ENCODE measurements at places on chromosomes 6 and 20.

GRCh38 chr20:58889334-58889760 lies 36.8 kb downstream of the GNAS start:
- DNase-seq, result no peak

DNA sequence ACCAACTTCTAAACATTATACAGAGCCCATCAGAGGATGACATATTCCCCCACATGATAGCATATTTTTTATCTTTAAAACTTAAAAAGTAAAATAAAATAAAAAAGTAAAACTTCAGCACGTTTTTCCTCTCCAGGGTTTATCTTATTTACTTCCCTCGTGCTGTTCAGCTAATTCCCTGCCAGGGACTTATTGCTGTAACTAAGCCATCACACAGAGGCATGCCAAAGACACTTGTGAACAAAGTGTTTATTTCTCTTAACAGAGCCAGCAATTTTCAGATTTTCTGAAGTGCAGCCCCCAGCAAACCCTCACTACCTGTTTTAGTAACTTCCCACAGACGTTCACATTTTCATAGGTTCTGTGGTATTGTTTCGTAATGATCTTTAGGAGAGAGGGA lies 293.8 kb downstream of the ZNF217 start:
- no peak for DNase-seq

GRCh38 chr20:23361119-23361475 lies 885 bp upstream of the GZF1 start:
- no peak for DNase-seq

DNA sequence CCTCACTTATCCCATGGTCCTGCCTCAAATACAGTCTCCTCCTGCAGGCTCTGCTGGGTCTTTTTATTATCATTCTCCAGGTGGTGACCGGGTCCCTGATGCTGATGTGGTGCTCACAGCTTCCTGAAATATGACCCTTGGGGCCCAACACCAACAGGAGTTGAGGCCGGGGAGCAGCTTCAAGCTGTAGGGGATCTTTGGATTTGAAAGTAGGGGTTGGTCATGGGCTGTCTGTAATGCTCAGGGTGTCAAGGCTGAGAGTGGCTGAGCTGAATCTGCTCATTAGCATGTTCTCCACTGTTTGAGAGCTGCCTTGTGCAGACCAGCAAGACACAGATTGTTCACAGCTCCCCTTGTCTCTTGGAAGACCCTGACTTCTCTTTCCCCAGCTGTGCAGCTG lies 35.5 kb downstream of the HLA-F start:
- no peak for DNase-seq

- no peak for DNase-seq
Observed at GRCh38 chr6:132742495-132742894, 15.2 kb downstream of the VNN2 start.

- no peak for DNase-seq
Observed at GRCh38 chr20:34559311-34560140, 1.0 kb downstream of the MAP1LC3A start.

DNA sequence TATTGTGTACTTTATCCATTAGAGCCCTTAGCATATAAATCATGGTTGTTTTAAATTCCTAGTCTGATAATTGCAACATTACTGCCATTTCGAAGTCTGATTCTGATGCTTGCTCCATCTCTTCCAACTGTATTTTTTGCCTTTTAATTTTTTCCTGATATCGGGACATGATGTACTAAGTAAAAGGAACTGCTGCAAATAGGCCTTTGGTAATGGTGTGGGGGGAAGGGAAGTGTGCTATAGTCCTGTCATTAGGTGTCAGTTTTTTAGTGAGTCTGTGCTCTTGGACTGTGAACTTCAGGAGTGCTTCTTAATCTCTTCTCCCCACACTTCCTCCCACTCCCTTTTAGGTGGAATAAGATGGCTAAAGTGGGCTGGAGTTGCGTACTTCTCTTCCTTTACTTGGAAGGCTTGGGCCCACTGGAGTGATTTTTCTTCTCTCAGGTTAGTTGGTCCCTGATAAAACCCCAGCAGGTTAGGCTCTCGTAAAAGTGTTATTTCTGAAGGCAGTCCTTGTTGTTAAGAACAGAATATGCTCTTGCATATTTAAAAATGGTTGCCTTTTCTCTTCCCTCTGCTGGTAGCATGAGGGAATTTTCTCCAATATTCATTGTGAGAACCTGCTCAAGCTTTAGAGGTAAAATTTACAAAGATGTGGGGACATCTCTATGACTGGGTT lies 18.1 kb downstream of the STXBP5 start:
- no peak for DNase-seq

GRCh38 chr6:110784610-110784979 lies 30.7 kb downstream of the CDK19 start:
- no peak for DNase-seq

DNA sequence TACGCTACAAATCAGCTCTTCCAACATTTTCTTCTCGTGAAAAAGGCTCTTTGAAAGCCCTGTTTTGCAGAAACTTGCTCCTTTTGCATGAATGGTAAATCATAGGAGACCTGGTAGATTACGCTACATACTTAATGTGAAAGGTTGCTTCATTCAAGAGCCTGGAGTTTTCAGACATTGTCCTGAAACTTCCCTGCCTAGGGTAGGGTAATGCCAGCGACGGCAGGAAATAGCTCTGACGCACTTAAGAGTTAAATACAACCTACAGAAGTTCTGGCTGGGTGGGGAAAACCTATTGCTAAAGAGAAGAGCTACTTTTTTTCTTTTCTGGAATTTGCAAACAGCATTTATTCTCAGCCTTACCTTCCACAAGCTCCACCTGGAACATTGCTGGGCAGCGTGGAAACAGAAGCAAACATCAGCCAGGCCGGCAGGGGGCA lies 144.5 kb downstream of the LPA start:
- no peak for DNase-seq

GRCh38 chr20:23970049-23970448 lies 18.5 kb downstream of the GGTLC1 start:
- DNase-seq, result no peak

DNA sequence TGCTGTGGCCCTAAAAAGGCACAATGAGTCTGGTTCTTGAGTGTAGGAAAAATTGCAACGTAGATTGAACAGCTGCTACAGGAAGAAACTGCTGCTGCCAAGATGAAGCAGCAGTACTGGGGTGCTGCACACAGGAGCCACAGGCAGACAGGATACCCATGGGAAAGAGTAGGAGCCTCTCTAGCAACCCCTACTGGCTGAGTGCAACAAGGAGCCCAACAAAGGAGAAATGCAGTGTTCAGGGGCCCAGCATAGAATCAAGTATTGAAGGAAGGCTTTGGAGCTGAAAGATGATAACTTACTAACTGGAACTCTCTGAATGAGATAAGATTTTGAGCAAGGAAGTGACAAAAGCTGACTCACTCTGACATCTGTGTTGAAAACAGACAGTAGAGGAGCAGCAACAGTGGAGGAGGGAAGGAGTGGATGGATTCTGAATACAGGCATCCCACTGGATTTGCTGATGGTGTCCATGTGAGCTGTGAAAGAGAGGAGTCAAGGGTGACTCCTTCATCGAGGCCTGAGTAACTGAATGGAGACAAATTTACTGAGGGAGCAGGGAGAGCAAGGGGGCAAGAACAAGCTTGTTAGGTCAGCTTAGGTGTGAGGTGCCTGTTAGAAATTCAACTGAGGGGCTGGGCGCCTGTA lies 534.7 kb upstream of the JARID2 start:
- DNase-seq, result peak; percentile 72

DNA sequence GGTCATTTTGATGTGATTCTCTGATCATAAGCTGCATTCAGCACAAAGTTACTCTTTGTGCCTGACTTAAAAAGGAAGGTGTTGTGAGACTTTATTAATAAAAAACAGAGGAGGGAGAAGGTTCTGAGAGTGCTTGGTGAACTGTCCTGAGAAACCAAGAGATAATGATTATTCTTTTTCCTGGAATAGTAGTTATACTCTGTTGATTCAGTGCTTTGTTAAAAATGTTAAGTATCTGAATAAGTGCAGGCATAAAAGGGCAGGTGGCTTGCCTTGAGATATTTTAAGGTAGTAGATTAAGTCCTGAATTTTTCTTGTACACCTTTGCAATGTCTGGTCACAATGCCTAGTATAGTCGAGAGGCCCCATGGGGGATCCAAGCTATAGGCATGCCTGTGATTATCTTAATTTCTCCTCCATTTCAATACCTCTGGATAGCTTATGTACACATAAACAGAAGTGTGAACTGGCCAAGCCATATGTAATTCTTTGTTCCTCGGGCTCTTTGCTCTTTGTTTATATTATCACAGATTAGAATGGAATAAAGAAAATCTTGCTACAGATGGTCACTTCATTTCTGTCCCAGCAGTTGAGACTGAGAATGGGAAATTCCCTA lies 50.0 kb downstream of the SOBP start:
- no peak for DNase-seq

DNA sequence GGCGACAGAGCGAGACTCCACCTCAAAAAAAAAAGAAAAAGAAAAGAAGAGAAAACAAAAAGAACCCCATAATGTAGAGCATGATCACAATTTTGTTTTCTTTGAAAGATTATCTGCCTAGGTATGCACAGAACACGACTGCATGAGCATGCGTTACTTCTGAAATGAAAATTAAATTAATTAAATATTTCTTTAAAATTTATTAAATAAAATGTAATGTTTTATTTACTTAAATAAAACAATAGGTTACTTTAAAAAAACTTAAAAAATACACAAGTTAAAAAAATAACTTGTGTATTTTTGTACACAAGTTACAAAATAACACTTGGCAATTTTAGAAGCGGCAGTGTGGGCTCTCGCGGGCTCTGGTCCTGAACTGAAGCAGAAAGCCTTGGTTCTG lies 107.8 kb downstream of the TFAP2A start:
- no peak for DNase-seq

- DNase-seq, result no peak
Observed at GRCh38 chr20:34708621-34709043, 4.5 kb downstream of the TP53INP2 start.

GRCh38 chr20:51372176-51372803 lies 170.2 kb downstream of the NFATC2 start:
- no peak for DNase-seq

- DNase-seq, result peak; percentile 91
Observed at GRCh38 chr20:53582574-53583351, 10.9 kb downstream of the ZNF217 start.

DNA sequence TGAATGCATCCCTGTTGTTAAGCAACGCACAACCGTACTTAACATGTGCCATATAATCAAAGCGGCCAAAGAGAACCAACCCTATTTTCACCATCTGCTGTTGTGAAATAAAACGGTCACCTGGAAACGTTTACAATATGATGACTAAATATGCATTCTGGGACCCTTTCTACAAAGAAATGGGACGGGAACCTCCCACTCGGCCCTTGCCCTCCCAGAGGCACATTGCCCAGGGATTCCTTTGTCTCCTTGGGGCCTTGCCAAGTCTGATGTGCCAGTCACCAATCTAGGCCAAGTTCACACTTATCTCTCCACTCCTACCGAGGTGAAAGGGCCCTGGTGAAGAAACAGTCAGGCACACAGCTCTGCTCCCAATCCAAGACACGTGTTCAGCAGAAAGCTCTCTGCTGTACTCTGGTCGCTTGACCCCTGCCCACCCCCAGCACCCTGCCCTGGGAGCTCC lies 427.4 kb upstream of the JARID2 start:
- DNase-seq, result no peak

GRCh38 chr6:136625293-136625692 lies 75.1 kb upstream of the MAP7 start:
- no peak for DNase-seq

- no peak for DNase-seq
Observed at GRCh38 chr6:24568683-24569082, 73.9 kb downstream of the ALDH5A1 start.

GRCh38 chr6:168906391-168906790 lies 347.3 kb downstream of the THBS2 start:
- no peak for DNase-seq

- DNase-seq, result no peak
Observed at GRCh38 chr20:59824711-59825562, 108.5 kb downstream of the SYCP2 start.

GRCh38 chr6:3294921-3295871 lies 36.4 kb downstream of the PSMG4 start:
- no peak for DNase-seq

- no peak for DNase-seq
Observed at GRCh38 chr6:35477028-35477427, 8.8 kb downstream of the RPL10A start.

GRCh38 chr20:37342231-37343177 lies 3.4 kb upstream of the SRC start:
- no peak for DNase-seq

GRCh38 chr6:167350275-167350696 lies 25.4 kb downstream of the TTLL2 start:
- DNase-seq, result no peak

GRCh38 chr6:138991206-138991605 lies 3.2 kb upstream of the REPS1 start:
- no peak for DNase-seq

DNA sequence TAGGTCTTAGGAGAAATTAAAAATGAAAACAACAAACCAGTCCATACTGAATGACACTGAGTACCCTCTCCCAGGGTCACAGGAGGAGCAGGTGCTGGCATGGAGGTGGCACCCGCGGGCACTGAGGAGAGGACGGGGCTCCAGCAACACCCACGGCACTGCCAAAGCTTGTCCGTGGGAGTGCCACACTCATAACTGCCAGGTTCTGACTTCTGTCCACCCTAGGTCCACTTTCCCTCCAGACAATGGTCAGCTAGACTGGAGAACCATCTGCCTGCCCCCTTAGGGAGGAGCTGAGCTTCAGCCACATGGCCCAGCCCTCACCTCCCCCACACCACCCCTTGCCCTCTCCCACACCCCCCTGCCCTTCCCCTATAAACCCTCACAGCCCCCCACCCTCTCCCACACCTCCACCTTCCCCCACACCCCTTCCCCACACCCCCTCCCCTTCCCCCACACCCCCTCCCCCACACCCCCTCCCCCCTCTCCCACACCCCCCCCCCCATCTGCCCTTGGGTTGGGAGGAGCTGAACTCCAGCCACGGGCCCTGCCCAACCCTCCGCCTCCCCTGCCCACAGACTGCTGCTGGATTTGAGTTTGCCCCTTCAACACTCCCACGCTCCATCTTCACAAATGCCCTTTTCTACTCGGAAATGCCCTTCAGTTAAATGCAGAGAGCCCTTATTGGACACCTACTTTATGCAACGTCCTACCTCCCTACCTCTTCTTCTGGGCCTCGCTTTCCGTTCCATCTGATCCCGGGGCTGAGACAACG lies 129.6 kb downstream of the TAF4 start:
- no peak for DNase-seq

DNA sequence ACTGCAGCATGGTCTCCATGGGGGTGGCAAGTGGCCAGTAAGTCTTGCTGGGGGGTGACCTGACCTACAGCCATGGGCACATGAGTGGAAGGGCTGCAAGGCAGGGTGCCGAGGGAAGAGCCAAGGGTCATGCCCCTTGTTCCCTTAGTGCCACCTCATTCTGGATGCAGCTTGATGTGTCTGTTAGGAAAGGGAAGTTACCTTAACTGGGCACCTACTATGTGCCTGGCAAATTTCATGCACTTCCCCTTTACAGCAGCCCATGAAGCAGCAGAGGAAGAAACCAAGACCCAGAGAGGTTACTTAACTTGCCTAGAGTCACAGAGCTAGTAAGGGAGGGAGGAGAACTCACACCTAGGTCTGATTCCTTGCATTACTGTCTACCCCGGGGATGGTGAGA lies 174.0 kb downstream of the MRPL14 start:
- no peak for DNase-seq
